ENCODE measurements at places on chromosomes 7 and 10.
A peak's percentile ranks its signal among the peaks of the same experiment; 100 is the strongest.

DNA sequence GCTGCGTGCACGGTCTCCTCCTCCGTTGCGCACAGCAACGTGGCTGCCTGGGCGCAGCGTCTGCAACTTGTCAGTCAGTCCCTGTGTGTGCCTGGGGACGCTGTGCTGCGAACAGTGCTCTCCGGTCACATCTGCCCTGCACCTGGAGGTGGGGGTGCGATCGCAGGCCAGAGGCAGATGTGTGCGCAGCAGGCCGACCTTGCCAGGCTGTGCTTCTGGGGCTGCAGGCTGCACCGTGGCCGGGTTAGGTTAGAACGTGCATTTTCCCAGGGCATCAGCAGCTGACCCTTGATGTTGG lies 8.2 kb upstream of the GET4 start:
- no peak for DNase-seq

DNA sequence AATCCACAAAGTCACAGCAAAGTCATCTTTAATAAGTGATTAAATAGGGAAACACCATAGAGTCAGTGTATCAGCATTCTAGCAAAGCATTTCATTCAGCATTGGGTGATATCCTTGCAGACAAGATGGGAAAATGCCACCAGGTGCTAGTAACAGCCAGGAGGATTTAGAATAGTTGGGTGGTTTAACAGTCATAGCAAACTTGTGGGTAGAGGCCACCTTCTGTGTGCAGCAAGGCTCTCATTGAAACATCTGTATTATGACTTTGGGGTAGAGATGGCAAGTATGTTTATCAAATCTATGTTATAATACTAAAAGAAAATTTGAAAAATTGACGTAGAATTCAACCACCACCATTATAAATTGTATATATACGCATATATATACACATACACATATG lies 26.4 kb upstream of the ADO start:
- DNase-seq: no peak

- no peak for DNase-seq
These were observed 66.3 kb downstream of the CREB5 start for GRCh38 chr7:28478656-28479055.

DNA sequence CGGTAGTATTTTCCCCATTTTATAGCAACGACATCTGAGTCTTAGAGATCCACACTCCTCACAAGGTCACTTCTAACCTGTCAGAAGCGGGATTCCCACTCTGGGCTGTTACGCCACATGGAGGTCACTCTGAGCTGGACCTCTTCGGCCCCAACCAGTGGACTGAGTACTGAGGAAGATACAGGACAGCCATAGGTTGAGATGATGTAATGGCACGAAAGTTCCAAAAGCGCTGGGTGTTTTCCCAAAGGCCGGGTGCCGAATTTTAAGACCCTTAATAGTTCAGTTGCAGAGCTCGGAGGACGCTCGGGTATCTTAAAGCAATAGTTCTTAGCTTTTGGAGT lies 699 bp downstream of the GHITM start:
- DNase-seq: peak; percentile 39

DNA sequence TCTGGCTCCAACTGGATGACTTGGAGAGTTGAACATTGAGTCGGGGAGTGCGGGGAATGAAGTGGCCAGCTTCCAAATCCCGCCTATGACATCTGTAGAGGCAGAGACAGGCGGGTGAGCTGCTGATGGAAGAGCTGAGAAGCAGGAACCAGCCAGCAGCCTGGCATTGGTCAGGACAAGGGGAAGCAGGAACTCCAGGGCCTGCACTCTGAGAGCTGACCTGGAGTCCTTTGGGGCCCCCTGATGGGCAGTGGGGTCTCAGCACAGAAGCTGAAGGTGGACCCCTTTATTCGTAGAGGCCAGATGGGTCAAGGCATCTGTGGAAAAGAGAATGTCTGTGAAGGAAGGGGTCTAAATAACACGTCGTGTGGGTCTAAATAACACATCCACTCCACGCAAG lies 57.0 kb downstream of the SEC61G start:
- no peak for DNase-seq

DNA sequence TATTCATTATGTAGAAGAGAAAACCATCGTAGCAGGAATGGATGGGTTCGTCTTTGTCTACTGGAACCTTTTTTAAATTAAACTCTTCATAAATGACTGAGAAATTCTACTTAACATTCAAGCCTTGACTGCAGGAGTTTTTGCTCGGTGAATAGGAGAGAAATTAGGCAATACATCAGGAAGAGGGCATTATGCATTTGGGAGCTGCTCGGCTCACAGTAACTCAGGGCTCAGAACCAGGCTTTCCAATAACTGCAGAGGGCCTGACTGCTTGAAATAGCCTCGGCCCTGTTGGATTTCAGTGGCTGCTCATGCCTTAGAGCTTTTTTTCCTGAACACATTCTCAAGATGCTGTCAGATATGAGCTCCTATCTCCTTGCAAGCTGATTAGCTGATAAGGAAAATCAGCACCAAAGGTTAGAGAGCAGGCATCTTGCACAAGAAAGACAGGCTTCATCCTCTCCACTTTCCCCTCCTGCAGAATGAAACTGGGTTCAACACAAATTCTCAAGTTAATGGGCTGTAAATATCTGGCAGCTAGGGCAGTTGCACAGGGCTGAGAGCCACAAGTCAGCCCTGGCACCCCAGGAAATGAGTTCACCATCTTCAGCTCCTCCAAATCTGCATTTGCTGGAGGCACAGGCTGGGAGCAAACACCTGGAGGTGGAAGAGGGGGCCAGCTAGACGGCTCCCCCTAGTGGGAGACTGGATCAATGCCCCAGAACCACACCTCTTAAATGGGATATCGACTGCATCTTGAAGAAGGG lies 24.3 kb downstream of the TECTB start:
- peak; percentile 86 for DNase-seq

- DNase-seq: no peak
These were observed 9.5 kb upstream of the AP5Z1 start for GRCh38 chr7:4765776-4766490.

DNA sequence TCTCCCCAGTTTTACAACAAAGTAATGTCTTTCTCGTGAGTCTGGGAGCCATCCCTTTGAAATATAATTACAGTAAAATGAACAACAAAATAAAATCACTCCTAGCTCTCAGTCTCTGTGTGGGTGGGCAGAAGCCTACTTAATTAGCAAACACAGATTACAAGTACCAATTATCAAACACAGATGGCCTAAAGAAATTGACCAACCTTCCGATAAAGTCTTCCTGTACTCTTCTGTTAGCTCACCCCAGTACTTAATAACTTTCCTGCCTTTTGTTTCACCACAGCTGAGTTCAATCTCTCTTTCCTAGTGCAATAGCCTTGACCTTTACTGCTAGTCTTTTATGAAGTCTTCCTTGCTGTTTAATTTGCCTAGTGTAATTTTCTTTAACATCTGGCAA lies 719.2 kb upstream of the MBL2 start:
- no peak for DNase-seq

DNA sequence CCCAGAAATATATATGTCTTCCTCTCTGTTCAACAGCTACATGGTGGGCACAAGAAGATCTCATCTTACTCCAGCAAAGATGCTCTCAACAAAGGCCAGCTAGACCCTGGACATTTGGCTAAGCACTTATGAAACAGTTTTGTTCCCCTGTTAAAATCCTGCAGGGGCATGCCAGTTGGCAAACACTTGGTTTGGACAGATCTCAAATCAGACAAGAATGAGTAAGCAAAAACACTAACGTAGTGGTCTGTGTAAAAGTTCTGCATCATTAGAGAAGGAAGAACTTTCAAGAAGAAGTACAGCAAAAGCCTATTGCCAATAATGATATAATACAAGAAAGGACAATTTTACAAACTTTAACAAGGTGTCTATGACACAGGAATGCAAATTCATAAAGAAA lies 125.6 kb downstream of the CALN1 start:
- no peak for DNase-seq

DNA sequence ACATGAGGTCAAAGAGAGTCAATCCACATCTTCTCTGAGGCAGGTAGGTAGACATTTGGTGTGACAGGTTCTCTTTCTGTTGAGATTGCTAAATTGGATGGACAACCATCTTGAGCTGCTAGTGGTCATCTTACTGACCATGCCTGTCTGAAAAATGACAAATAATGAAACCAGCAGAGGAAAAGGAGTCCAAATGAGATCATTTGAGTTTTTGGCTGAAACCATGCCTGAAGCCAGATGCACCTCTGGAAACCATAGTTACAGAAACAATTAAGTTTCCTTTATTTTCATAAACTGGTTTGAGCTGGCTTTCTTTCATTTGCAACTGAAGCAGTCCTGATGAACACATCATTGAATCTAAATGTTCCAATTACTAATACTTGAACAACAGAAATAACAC lies 100.6 kb downstream of the ZNF438 start:
- DNase-seq: no peak

- no peak for DNase-seq
These were observed 177.0 kb upstream of the ZMIZ1 start for GRCh38 chr10:78891741-78892140.

DNA sequence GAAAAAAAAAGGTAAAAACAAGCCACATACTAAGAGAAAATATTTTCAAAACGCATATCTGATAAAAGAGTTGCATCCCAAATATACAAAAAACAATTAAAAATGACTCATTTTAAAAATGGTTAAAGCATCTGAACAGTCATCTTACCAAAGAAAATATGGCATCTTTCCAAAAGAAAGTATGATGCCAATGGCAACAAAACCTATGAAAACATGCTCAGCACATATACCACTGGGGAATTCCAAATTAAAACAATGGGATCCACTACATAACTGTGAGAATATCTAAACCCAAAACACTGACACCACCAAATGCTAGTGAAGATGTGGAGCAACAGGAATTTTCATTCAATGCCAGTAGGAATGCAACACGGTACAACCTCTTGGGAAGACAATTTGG lies 39.3 kb downstream of the VSTM2A start:
- no peak for DNase-seq

- DNase-seq: no peak
These were observed 192.5 kb upstream of the PCLO start for GRCh38 chr7:83355143-83355542.

GRCh38 chr10:113225364-113225763 lies 275.3 kb downstream of the TCF7L2 start:
- no peak for DNase-seq

DNA sequence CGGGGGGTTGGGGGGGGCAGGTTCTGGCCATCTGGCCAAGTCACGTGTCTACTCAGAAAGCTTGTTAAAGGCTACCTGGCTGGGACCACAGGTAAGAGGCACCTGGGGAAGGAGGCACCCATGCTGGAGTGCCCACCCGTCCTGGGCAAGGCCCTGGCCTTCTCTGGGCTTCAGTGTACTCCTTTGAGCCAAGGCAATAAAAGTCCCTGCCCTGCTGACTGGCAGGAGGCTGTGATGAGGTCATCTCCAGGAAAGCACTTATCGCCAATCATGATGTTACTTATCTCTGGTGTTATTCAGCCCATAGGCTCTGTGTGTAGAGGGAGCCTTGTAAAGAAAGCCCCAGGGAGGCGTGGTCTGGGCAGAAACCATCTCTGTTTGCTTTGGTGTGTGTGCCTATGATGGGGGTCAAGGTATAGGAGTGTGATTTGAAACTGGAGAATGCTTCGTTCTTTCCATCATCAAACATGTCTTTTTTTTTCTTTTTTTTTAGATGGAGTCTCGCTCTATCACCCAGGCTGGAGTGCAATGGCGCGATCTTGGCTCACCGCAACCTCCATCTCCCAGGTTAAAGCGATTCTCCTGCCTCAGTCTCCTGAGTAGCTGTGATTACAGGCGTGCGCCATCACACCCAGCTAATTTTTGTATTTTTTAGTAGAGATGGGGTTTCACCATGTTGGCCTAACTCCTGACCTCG lies 2.5 kb upstream of the CLDN4 start:
- peak; percentile 74 for DNase-seq

DNA sequence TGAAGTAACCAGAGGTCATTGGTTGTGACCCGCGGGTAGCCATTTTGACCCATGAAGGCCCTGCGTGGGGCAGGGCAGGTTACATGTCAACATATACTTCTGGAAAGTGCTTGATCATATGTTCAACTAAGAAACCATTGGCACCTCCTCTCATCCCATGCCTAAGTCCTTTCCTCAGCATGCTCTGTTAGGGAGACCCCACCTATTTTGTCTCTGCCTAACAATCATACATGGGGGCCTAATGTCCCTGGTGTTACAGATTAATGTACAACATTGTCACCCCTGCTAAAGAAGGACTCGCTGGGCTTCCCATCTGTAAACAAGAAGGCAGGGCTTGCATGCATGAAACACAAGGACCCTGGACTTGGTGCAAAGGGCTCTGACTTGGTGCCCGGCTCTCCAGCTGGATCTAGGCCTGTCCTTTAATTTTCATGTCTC lies 133.7 kb upstream of the TNS3 start:
- no peak for DNase-seq

GRCh38 chr10:103232131-103232673 lies 13.5 kb upstream of the RPEL1 start:
- peak; percentile 68 for DNase-seq

GRCh38 chr10:126935263-126935946 lies 30.2 kb downstream of the DOCK1 start:
- no peak for DNase-seq

DNA sequence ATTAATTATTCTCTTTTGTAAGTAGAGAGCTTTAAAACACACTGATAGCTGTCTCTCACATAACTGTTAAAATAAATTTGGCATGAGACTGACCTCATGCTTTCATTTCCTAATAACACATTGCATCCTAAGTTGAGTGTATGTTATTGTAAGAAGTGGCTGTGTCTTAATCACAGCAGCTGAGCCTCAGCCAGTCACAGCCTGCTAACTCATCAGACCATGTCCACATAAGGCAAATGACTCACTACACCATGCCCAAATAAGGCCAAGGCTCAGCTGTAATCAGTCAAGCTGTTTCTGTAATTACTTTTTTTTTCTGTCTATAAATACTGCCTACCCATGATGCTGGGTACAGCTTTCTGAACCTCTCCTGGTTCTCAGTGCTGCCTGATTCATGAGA lies 860.9 kb downstream of the XPNPEP1 start:
- no peak for DNase-seq

GRCh38 chr10:625751-626711 lies 63.4 kb downstream of the DIP2C start:
- no peak for DNase-seq

GRCh38 chr7:104038136-104038535 lies 48.7 kb upstream of the RELN start:
- no peak for DNase-seq

GRCh38 chr10:111316722-111317212 lies 239.9 kb downstream of the ADRA2A start:
- peak; percentile 17 for DNase-seq

DNA sequence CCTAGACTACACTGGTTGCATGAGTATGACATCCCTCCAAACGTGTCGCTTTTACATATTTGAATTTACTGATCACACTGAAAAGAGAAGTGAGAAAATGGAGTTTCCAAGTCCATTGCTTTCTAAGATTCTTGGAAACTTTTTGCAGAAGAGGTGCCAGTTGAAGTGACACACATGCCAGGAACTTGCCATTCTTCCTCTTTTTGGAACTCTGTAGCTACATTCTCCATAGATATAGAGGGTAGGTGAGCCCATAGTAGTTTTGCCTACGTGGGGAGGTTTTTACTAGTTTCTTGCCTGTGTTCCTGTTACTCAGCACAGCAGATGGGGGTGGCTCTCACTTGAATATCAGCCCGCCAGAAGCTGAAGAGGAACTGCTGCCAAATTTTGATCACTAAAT lies 286.6 kb upstream of the NRP1 start:
- no peak for DNase-seq

- DNase-seq: no peak
These were observed 245.1 kb upstream of the AOAH start for GRCh38 chr7:36969376-36969775.
